ENCODE measurements at places on chromosomes 16 and 17. TPM values are rescaled to one million over a fixed set of nuclear protein-coding genes. Genes with fewer than 3 reads are reported as not detected.

Gene HBA1
- total RNA-seq, result 1,075 TPM

Gene SLC5A10
- 0.11 TPM for total RNA-seq

Gene MAPT
- total RNA-seq, result 41.3 TPM

Gene SETD6
- total RNA-seq, result 36.7 TPM

Gene AATK
- total RNA-seq, result 19.9 TPM

Gene FLYWCH2
- total RNA-seq, result 46.7 TPM

Gene TBC1D3B
- 4.7 TPM for total RNA-seq

Gene AIPL1
- 335 TPM for total RNA-seq

Gene UBALD2
- 6.8 TPM for total RNA-seq

Gene ADAD2
- total RNA-seq, result 4.3 TPM

Gene MT1H
- total RNA-seq, result not detected

Gene ALDOC
- 134 TPM for total RNA-seq
